ENCODE measurements at places on chromosomes 12 and 14.

- no peak for DNase-seq
These were observed 2.5 kb upstream of the SELPLG start for GRCh38 chr12:108635997-108636808.

DNA sequence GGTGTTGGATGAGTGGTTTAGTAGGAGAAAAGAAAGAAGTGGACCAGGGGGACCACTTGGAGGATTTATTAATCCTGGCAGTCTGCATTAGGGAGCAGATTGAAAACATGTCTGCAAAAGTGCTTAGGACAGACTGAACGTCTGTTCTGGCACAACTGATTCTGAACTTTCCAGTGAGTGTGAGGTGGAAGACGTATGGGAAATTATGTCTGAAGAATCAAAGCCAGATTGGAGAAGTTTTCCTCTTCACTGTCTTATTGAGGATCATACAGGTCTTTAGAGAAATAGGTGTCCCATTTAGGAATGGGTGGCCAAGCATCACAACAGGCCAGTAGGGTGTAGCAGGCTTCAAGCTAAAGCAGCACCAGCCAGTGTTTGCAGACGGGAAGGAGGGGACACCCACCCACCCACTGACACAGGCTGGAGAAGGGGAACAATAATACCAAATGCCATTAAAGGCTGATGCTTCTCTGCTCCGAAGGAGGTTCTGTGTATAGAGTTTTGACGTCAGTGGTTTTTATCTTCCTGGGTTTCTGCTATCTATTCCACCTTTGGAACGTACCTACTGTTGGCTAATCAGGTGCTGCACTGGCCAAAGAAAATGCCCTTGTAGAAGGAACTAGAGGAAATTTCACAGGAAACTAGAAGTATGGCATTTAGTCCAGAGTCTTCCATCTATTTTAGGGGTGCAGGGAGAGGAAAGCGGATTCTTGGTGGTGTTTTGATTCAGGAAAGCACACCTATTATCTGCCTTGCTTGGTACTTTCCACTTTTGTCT, 1.8 kb downstream of the SRRM4 start:
- no peak for DNase-seq

GRCh38 chr14:43360239-43360638, 1146.8 kb downstream of the FSCB start:
- DNase-seq, result no peak

- no peak for DNase-seq
These were observed 28.3 kb downstream of the MLXIP start for GRCh38 chr12:122106843-122107242.

DNA sequence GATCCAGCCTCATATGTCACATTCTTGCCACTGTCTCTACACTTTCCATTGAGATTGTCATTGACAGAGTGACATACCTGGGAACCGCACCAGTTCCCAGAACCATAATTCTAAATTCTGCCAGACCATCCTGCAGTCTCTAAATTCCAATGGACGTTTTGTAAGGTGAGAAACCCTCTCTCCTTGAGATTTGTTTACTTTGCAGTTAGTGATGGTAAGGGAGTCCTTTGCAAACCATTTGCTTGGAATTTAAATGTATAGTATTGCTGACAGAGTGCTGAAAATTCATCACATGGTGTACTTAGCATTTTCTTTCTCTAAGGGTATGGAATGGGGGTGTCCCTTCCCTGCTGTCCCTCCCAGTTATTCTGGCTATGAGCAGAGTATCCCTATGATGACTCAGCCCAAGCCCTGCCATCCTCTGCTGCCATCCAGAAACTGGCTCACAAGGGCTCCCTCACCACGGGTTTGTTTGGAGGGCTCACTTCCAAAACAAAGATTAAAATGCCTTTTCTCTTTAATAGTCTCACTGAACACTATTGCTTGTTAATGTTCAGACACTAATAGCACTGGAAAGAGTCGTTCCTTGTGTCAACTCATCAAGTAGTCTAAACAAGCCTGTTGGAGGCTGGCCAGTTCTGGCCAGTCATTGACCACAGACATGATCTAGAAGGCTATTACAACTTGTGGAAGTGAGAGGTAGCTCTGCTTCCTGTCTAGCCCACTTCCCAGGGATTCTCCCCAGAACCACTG, 129.0 kb upstream of the HMGA2 start:
- no peak for DNase-seq

DNA sequence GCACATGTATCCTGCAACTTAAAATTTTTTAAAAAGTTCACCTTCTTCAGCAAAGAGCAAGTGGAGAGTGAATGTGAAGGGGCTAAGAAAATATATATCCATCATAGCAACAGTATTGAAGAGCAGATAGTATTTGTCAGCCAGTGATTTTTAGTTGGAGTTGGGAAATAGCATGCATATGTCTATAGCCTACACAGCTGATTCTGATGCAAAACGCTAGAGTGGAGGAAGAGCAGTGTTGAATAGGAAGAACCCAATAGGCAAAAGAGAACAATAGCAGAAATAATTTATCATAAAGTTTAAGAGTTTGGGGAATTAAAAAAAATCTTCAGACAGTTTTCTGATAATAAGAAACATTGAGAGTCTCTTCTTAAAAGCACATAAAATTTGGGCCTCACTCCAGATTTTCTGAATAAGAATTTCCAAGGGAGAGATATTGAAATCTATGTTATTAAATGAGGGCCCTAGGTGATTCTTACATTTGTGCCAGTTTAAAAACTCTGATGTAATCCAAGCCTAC, 12.0 kb downstream of the PDE6H start:
- DNase-seq, result no peak

GRCh38 chr12:25293653-25294052, 42.9 kb upstream of the KRAS start:
- no peak for DNase-seq

- DNase-seq, result no peak
These were observed 7.5 kb downstream of the TBK1 start for GRCh38 chr12:64459394-64459891.

DNA sequence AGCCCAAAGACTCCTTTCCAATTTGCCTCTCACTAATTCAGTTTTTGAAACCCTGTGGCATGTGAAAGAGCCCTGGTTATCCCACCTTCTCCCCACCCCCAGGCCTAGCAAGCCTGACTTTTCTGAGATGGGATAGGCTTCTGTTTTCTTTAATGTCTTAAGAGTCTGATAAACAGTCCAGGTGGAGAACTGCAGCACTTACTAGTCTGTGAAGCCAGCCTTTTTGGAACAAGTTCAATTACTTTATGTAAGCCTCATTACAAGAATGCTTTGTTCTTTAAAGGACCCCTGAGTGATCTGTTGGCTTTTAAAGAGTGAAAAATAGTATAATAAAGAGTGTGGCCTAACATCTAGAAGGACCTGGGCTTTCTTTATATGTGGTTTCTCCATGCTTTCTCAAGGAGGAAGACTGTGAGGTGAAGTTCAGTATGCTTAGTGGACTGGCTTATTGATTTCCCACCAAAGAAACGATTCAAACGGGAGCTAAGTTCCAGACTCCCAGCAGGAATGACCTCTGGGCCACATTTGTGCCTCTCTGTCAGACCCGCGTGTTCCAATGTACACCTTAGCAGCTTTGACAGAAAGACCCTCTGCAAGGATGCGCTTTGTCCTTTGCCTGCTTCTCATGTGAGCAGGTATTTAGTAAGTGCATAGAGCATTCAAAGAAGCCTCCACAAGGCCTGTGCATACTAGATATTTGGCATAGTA, 129.5 kb downstream of the DAAM1 start:
- no peak for DNase-seq

GRCh38 chr12:128853600-128854197, 421 bp downstream of the GLT1D1 start:
- no peak for DNase-seq

- DNase-seq, result no peak
These were observed 211.3 kb downstream of the TMEM121 start for GRCh38 chr14:105737504-105738246.

DNA sequence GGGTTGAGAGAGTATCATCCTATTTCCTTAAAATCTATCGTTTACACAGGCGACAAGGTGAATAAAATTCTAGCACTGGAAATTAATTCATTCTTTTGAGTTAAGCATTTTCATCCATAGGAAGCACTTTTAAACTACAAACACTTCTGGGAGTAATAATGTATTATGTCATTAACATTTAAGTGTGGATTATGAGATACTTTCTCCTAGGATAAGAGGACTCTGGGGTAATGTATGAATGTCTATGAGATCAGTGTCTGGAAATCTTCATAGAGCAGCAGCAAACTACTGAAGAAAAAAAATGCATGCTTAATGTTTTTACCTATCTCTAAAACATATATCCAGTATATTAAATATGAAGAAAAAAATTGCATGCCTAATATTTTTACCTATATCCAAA, 86.9 kb downstream of the EPS8 start:
- no peak for DNase-seq

DNA sequence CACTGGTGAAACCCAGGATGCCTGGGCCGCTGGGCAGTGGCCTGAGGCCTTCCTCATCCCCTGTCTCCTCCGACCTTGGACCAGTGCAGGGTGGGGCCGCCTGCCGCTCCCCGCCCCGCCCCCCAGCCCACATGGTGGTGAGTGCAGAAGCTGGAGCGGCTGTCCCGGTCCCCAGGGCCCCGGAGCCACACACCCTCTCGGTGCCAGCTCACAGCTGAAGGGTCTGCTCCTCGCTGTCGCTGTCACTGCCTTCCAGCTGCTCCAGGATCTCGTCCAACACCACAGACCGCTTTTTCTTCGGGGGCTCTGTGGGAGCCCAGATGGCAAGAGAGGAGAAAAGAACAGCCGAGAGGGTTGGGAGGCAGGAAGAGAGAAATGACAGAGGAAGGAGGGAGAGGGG, 143.1 kb downstream of the RBM19 start:
- DNase-seq, result no peak

- no peak for DNase-seq
These were observed 404.7 kb downstream of the DAD1 start for GRCh38 chr14:22184157-22184829.

- no peak for DNase-seq
These were observed 10.6 kb downstream of the SERPINA3 start for GRCh38 chr14:94622653-94623421.

- no peak for DNase-seq
These were observed 58.0 kb downstream of the PEBP1 start for GRCh38 chr12:118193958-118194357.

GRCh38 chr12:113333877-113334785, 778 bp downstream of the SLC8B1 start:
- no peak for DNase-seq

Measured in stimulated activated CD8-positive, alpha-beta memory T cell treated with anti-CD3 and anti-CD28 coated beads, Interleukin-7, amount 100 ng/mL, for 1 hour (primary cell).